Right ventricle myocardium inferior (tissue), 1 donor: ENCODE measurements at places on chromosomes 13 and 19. TPM values are rescaled to one million over a fixed set of nuclear protein-coding genes. Genes with fewer than 3 reads are reported as not detected.

BRME1 gene
- 0.76 TPM for total RNA-seq

SLC8A2 gene
- 0.46 TPM for total RNA-seq

DACH1 gene
- 4.7 TPM for total RNA-seq

ZNF419 gene
- 6.8 TPM for total RNA-seq

RPL36 gene
- 435 TPM for total RNA-seq

CLEC17A gene
- not detected for total RNA-seq

ZNF235 gene
- 4.2 TPM for total RNA-seq

KCNJ14 gene
- total RNA-seq = 0.19 TPM

IGFL1 gene
- total RNA-seq = not detected

ZNF66 gene
- 1.4 TPM for total RNA-seq

KLK14 gene
- total RNA-seq = 2.8 TPM

KLC3 gene
- total RNA-seq = not detected

LILRB2 gene
- 2.9 TPM for total RNA-seq

SBSN gene
- not detected for total RNA-seq

C3 gene
- 482 TPM for total RNA-seq

ONECUT3 gene
- total RNA-seq = not detected

FXYD7 gene
- not detected for total RNA-seq

NLRP11 gene
- not detected for total RNA-seq

NUDT15 gene
- 12.1 TPM for total RNA-seq

ZNF540 gene
- 6.8 TPM for total RNA-seq

PRODH2 gene
- total RNA-seq = not detected

PGLYRP1 gene
- total RNA-seq = 0.35 TPM

PEX11G gene
- total RNA-seq = 1.2 TPM

CDC42EP5 gene
- total RNA-seq = 8.9 TPM

MEIOSIN gene
- total RNA-seq = not detected

ZBTB32 gene
- total RNA-seq = not detected

TSPAN16 gene
- total RNA-seq = not detected

C1QTNF9 gene
- total RNA-seq = 4.5 TPM

MEDAG gene
- 4.7 TPM for total RNA-seq

OXGR1 gene
- total RNA-seq = not detected

PLK5 gene
- not detected for total RNA-seq

HCN2 gene
- total RNA-seq = 4.5 TPM

CEACAM16 gene
- not detected for total RNA-seq

SLC6A16 gene
- total RNA-seq = 0.92 TPM

IGLON5 gene
- total RNA-seq = not detected

PLA2G4C gene
- 40.8 TPM for total RNA-seq

CEACAM5 gene
- not detected for total RNA-seq

OR10H4 gene
- not detected for total RNA-seq

TMIGD2 gene
- not detected for total RNA-seq

RFPL4A gene
- total RNA-seq = not detected

KLK1 gene
- 0.32 TPM for total RNA-seq

BEST2 gene
- total RNA-seq = not detected

ZNF578 gene
- 1.6 TPM for total RNA-seq

ZNF492 gene
- total RNA-seq = 0.16 TPM

NANOS3 gene
- 0.68 TPM for total RNA-seq

KLK2 gene
- total RNA-seq = not detected

RETN gene
- 1.2 TPM for total RNA-seq

CYP2A7 gene
- not detected for total RNA-seq

TTC9B gene
- total RNA-seq = not detected

MYBPC2 gene
- 0.08 TPM for total RNA-seq

GPC6 gene
- 2.6 TPM for total RNA-seq

CEACAM7 gene
- not detected for total RNA-seq

VSIG10L gene
- 0.51 TPM for total RNA-seq
